Activated CD4-positive, alpha-beta T cell treated with anti-CD3 and anti-CD28 coated beads, Interleukin-2, amount 50 U/mL, for 24 hours (primary cell): ENCODE measurements at places on chromosomes 12 and 14.

GRCh38 chr12:1595026-1595561 lies 713 bp upstream of the FBXL14 start:
- no peak for DNase-seq

- DNase-seq: no peak
Observed at GRCh38 chr12:111089616-111090015, 169.2 kb upstream of the MYL2 start.

- DNase-seq: no peak
Observed at GRCh38 chr12:128266541-128267130, 334 bp upstream of the TMEM132C start.

DNA sequence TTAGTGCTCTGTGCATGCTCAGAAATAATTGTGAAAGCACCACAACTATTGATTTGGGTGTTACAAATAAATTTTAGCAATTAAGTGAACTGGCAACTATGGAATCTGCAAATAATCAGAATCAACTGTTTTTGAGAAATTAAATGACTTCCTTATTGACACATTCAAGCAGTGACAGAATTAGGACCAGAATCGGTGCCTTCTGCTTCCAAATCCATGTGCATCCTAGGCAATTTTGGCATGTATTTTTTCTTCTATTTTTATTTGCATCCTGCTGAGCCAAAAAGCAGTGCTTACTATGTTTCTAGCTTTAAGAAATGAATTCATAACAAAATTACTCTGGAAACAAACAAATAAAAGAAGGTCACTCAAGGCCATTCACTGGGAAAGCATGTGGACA lies 408.2 kb downstream of the GXYLT1 start:
- DNase-seq: no peak

DNA sequence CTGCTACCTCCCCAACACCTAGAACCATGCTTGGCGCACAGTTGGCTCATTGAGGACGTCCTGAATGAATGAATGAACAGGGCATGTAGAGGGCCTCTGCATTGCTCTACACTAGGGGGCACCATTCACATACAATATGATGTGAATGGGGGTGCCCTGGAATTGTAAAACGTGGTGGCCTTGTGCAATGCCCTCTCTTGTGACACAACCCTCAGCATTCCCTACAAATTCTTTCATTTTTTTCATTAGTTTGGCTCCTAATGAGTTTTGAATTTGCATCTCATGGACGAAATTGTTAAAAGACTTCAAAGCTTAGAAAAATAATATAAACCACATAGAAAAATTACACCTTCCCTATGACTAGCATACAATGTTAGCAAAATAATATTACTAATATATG lies 2.3 kb upstream of the DIO2 start:
- DNase-seq: no peak

DNA sequence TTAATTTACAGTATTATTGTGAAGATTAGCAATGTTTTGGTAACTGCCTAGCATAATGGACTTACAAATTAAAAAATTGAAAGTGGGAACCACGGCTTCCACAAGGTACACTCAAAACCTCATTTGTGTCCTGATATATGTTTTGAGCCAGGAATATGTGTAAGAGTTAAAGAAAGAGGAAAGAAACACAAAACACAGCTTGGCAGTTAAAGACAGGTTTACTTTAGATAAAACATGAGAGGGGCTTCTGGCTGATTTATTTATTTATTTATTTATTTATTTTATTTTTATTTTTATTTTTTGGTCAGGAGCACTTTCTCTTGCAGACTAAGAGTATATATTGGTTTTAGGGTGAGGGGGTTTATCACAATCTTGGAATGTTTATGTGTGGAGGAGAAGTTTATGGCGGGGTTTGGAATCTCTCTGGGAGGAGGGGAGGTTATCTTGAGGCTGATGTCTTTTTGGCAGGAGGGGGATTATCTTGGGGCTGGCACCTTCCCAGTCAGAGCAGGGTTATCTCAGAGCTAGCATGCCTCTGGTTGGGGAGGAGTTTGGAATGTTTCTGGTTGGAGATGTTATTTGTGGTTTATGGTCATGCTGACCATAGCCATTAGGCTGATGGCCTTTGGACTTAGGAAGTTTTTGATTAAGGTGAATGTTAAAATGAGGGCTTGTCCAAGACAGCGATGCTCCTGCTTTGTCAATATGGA lies 436.7 kb downstream of the DAD1 start:
- no peak for DNase-seq
